ENCODE measurements at places on chromosomes 1 and 21. TPM values are rescaled to one million over a fixed set of nuclear protein-coding genes. Genes with fewer than 3 reads are reported as not detected.

DNA sequence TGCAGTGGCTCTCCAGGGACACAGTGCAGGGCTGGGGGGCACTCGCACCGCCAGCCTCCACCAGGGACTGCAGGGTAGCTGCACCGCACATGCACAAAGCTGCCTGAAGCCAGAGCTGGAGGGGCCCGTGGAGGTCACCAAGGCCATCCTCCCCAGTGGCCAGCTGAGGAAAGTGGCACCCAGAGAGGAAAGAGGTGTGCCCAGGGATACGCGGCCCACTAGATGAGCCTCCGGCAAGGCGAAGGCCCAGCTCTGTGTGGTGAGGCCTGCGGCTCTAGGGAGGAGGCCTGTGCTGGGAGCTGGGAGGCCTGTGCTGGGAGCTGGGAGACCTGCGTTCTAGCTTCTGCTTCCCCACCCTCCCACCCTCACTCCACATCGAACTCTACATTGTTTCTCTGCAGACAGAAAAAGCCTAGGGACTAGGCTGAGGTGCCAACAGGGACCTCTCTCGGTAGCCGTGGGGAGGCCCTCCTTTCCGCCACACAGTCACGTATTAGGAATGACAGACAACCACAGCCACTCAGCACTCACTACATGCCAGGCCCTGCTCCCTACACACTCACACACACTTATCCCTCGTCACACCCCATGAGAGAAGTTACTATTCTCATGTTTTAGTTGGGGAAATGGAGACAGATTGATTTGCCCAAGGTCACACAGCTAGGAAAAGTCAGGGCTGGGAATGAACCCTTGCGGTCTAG is 921 bp upstream of the ASCL5 start:
- no peaks in the 10 kb centered on the region for H3K27me3 ChIP-seq
- H3K36me3 ChIP-seq: no peaks in the 10 kb centered on the region
- no peak overlapping the region for H3K27ac ChIP-seq
- H3K4me1 ChIP-seq: peaks cover 7% of the 10 kb centered on the region
- no peak overlapping the region for H3K4me3 ChIP-seq

Gene OR2T2
- not detected for total RNA-seq

DNA sequence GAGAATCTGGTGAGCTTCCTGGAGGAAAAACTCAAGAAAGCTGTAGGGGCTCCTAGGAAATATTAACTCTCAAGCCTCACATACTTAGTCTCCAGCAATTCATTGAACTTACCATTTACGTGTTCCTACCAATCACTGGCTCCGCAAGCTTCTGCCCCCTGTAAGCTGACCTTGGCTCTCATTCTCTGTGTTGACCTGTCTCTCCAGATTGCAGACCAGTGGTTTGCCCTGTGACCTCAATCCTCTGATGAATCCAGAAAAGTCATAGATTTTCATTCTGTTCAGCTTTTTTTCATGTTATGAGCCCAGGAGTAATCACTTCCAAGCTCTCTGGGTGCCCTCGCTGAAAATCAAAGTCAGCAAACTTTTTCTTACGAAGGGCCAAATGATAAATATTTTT is 241.9 kb downstream of the DSCAM start:
- no peak overlapping the region for H3K27ac ChIP-seq
- H3K4me3 ChIP-seq: no peak overlapping the region
- H3K27me3 ChIP-seq: no peaks in the 10 kb centered on the region
- H3K4me1 ChIP-seq: no peaks in the 10 kb centered on the region
- H3K36me3 ChIP-seq: no peaks in the 10 kb centered on the region
- DNase-seq: no peak

DNA sequence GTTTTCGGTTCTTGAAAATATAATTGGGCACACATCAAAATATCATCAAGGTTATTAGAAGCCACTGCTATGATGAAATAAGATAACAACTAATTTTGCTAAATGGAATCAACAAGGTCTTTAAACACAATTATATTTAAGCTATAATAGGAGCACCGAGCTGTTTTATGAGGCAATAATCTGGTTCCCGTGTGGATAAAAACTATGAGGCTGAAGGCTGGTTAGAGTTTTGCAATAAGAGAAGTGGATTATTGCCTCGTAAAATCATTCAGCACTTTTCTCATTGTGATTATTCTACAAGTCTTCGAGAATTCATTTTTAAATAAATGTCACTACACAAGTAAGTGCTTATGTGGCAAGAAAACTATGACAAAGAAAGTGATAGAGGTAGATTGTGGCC is 975.7 kb upstream of the ADGRL2 start:
- H3K27me3 ChIP-seq: no peaks in the 10 kb centered on the region
- no peaks in the 10 kb centered on the region for H3K4me1 ChIP-seq
- no peak overlapping the region for H3K27ac ChIP-seq
- no peak for DNase-seq
- H3K36me3 ChIP-seq: no peaks in the 10 kb centered on the region
- H3K4me3 ChIP-seq: no peak overlapping the region

DNA sequence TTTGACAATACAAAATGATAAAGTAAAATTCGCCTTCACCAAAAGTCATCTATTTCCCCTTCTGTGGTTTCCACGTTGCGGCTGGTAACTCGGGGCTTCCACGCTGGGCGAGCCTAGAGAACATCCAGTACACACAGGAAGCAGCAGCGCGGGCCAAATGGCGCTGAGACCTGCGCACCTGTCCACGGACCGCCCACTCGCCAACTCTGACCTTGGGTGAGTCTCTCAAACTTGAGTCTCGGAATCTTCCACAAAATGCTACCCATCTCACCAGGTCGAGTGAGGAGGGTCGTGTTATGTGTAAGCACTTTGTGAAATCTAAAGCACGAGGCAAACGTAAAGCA is 820 bp upstream of the TTF2 start:
- no peaks in the 10 kb centered on the region for H3K27me3 ChIP-seq
- H3K4me3 ChIP-seq: peak overlapping the region; percentile 82
- H3K4me1 ChIP-seq: no peaks in the 10 kb centered on the region
- H3K36me3 ChIP-seq: no peaks in the 10 kb centered on the region

- peaks cover 13% of the 10 kb centered on the region for H3K4me1 ChIP-seq
- no peaks in the 10 kb centered on the region for H3K36me3 ChIP-seq
- no peak overlapping the region for H3K4me3 ChIP-seq
- H3K27me3 ChIP-seq: no peaks in the 10 kb centered on the region
Observed at GRCh38 chr21:33663241-33663640, 20.9 kb downstream of the ITSN1 start.

GRCh38 chr1:4150262-4150661 is 250.2 kb upstream of the C1orf174 start:
- no peak overlapping the region for H3K27ac ChIP-seq
- no peaks in the 10 kb centered on the region for H3K27me3 ChIP-seq
- no peaks in the 10 kb centered on the region for H3K36me3 ChIP-seq
- no peak for DNase-seq
- H3K4me3 ChIP-seq: no peak overlapping the region
- H3K4me1 ChIP-seq: no peaks in the 10 kb centered on the region

GRCh38 chr1:30756545-30757351 is 826 bp downstream of the LAPTM5 start:
- peak overlapping the region; percentile 97 for H3K27ac ChIP-seq
- H3K36me3 ChIP-seq: no peaks in the 10 kb centered on the region
- H3K4me3 ChIP-seq: peak overlapping the region; percentile 55

DNA sequence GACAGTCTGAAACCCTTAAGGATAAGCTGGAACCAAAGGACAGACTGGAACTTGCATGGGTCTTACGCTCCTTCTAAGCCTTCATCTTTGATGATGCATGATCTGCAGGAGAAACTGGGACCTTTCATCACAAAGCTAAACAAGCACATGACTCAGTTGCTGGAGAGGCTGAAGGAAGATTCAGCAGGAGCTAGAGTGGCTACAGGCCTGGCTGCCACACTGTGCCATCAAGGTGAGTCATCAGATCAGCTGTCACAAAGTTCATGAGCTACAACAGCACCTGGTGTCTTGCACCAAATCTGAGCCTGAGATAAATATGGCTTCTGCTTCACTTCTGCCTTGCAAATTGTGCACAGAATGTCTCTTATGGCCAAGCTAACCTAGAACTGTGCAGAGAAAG is 95.5 kb upstream of the MARK1 start:
- DNase-seq: peak; percentile 71
- no peak overlapping the region for H3K27ac ChIP-seq
- H3K27me3 ChIP-seq: no peaks in the 10 kb centered on the region

Gene ADAM30
- not detected for total RNA-seq

DNA sequence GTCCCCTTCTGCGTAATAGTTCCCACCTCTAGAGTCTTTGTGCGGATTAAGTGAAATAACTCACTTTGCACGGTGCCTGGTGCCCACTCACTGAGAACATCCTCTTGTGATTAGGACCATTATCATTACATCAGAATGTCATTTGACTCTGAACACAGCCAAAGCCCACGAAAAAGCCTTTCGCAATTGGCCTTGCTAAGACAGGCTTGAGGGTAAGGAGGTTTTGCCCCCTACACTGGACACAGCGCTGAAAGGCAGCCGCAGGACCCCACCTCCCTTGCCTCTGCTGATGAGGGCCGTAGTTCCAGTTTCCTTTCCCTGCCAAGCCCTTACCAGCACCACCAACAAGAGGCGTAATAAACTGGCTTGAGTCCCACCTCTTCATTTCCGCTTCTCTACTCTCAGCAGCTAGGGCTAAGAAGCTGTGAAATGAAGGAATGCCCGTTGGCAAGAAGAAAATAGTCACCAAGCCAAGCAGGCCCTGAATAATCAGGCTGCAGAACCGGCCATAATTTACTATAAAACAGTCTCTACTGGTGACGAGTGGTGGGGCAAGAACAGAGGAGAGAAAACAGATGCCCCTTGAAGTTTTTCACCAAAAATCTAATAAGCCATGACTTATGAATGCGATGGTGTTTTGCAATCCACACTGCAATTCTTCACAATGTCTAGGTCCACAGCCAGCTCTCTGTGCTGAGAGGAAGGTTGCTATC is 53.1 kb downstream of the SH3GLB1 start:
- H3K27ac ChIP-seq: no peak overlapping the region
- H3K4me1 ChIP-seq: no peaks in the 10 kb centered on the region
- no peak for DNase-seq
- no peaks in the 10 kb centered on the region for H3K27me3 ChIP-seq

- DNase-seq: no peak
- no peaks in the 10 kb centered on the region for H3K36me3 ChIP-seq
- H3K27ac ChIP-seq: no peak overlapping the region
- no peak overlapping the region for H3K4me3 ChIP-seq
- no peaks in the 10 kb centered on the region for H3K4me1 ChIP-seq
- no peaks in the 10 kb centered on the region for H3K27me3 ChIP-seq
Observed at GRCh38 chr1:99858286-99858685, 8.1 kb downstream of the AGL start.

GRCh38 chr1:106753066-106753465 is 303.4 kb upstream of the PRMT6 start:
- no peak for DNase-seq
- no peak overlapping the region for H3K27ac ChIP-seq
- no peaks in the 10 kb centered on the region for H3K27me3 ChIP-seq
- H3K36me3 ChIP-seq: no peaks in the 10 kb centered on the region

Gene AIRE
- not detected for total RNA-seq

Gene PPFIA4
- total RNA-seq: 0.54 TPM

DNA sequence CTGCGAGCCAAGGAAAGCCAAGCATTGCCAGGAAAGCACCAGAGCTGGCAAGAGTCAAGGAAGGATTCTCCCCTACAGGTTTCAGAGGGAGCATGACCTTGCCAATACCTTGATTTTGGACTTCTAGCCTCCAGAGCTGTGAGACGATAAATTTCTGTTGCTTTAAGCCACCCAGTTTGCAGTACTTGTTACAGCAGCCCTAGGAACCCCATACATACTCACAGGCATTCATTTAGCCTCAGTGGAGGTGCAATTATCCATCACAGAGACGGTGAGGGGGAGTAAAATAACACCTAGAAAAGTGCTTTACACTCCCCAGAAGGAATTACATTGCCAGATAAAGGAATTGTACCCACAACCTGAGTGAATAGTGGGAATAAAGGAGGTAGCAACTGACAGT is 167.4 kb upstream of the NFIA start:
- no peak overlapping the region for H3K27ac ChIP-seq
- no peak overlapping the region for H3K4me3 ChIP-seq
- no peaks in the 10 kb centered on the region for H3K36me3 ChIP-seq
- no peaks in the 10 kb centered on the region for H3K4me1 ChIP-seq
- DNase-seq: no peak

DNA sequence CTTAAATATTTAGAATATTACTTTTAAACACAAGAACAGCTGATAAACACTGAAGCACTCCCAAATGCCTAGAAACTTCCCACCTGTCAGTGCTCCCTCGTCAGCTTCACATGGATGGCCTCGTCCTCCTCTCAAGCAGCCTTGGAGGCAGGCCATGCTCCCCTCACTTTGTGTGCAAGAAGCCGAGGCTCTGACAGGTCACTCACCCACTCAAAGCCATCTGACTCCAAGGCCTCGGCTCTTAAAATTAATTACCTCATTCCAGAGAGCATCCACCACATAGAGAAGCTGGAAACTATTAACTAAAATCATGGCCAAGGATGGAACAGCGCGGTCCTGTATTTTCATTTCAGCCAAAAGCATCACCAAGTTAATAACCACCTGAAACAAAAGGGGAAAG is 17.8 kb downstream of the LBR start:
- H3K4me1 ChIP-seq: no peaks in the 10 kb centered on the region
- no peaks in the 10 kb centered on the region for H3K36me3 ChIP-seq
- no peak overlapping the region for H3K27ac ChIP-seq
- H3K27me3 ChIP-seq: no peaks in the 10 kb centered on the region

GRCh38 chr21:28885853-28886177 is 106.9 kb downstream of the LTN1 start:
- no peaks in the 10 kb centered on the region for H3K27me3 ChIP-seq
- H3K4me1 ChIP-seq: no peaks in the 10 kb centered on the region
- DNase-seq: no peak
- no peak overlapping the region for H3K4me3 ChIP-seq

Gene CHI3L2
- 14.0 TPM for total RNA-seq

DNA sequence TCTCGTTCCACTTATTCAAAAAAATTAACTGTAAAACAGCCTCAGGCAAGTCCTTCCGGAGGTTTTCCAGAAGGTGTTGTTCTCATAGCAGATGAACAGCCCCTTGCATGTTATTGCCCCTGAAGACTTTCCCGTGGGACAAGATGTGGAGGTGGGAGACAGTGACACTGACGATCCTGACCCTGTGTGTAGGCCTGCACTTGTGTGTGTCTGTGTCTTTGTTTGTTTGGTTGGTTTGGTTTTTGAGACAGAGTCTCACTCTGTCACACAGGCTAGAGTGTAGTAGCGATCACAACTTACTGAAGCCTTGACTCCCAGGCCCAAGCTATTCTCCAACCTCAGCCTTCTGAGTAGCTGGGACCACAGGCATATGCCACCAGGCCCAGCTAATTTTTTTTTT is 12.6 kb downstream of the ETV3L start:
- no peaks in the 10 kb centered on the region for H3K36me3 ChIP-seq
- H3K27ac ChIP-seq: no peak overlapping the region
- H3K4me3 ChIP-seq: no peak overlapping the region
- H3K27me3 ChIP-seq: no peaks in the 10 kb centered on the region
